Heart right ventricle (tissue), 16 donors: ENCODE measurements at places on chromosomes 11 and 22.

DNA sequence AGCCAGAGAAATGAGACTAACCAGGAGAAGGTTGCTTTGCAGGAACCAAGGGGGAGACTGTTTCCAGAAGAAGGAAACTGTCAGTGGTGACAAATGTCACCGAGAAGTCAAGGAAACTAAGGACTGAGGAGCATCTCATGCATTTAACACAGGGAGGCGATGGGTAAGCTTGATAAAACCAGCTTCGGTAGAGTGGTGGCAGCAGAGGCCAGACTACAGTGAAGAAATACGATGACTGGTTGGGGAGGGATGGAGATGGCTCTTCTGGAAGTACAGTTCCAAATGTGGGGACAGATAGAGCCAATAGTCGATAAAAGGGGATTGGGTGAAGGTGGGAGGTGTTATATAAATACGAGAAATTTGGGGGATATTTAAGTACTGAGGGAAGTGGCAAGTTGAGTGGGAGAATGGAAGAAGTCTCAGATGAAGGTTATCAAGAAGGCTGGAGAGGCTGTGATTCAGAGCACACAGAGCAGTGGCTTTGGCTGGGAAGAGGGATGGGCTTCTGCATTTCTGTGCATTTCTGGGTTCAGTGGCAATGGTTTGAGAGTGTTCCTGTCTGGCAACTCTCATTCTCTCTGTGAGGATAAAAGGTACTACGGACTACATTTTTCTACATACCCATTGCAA lies 29.2 kb downstream of the SC5D start:
- no peak for DNase-seq

- DNase-seq: peak; percentile 60
Observed at GRCh38 chr11:102495161-102496042, 35.1 kb downstream of the MMP7 start.

DNA sequence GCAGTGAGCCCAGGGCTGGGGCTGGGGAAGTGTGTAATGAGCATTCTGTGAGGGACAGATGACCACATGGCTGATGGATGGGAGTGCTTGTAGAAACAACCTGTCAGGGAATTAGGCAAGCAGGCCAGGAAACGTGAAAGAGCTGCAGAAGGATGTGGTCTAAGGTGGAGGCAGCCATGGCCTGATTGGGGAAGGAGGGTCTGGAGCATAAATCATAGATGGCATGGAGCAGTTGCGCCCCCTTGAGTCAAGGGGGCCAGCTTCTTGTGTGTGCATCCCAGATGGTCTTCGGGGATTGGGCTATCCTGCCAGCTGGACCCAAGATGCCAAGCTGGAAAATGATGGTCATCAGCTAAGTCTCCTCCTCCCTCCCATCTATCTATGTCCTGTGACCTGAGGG lies 119.4 kb upstream of the CLPB start:
- DNase-seq: no peak

- DNase-seq: no peak
Observed at GRCh38 chr11:16341853-16342252, 14.5 kb downstream of the SOX6 start.
